ENCODE measurements at places on chromosomes 6 and 20.

GRCh38 chr6:44151348-44152108 is 7.1 kb upstream of the CAPN11 start:
- DNase-seq = peak; percentile 66

- no peak for DNase-seq
Measured at GRCh38 chr6:31578184-31579118, 3.1 kb downstream of the TNF start.

GRCh38 chr6:9116026-9116425 is 680.7 kb upstream of the SLC35B3 start:
- peak; percentile 86 for DNase-seq

GRCh38 chr6:110342759-110343158 is 15.4 kb downstream of the METTL24 start:
- no peak for DNase-seq

GRCh38 chr6:157468574-157468973 is 87.6 kb downstream of the ZDHHC14 start:
- no peak for DNase-seq

DNA sequence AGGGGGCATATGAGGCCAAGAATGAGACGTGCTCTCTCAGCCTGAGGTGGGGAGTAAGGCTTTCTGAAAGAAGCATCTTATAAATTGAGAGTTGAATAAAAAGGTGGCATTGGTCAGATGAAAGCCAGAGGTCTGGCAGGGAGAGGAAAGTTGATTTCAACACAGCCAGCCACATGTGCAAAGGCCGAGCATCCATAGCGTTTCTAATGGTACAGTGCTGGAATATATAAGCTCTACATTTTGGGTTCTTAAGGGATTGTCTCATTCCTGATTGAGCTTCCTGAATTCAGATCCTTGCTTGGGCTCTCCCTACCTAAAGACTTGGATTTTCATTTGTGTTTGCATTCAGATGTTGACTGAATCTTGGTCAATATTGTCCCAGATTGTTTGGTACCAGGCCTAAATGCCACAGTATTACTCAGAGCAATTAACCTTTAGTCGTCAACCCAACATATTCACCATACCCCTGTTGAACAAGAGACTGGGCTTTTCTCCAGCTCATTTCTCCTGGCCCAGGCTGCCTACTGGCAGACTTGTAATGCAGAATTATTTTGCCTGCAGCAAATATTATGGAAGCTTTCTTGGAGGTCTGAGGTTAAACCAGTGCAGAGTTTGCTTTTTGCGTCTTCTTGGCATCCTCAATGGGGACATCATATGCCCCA is 14.5 kb upstream of the BCAS1 start:
- DNase-seq = peak; percentile 48

GRCh38 chr6:69487688-69488087 is 309.1 kb downstream of the LMBRD1 start:
- DNase-seq = no peak

DNA sequence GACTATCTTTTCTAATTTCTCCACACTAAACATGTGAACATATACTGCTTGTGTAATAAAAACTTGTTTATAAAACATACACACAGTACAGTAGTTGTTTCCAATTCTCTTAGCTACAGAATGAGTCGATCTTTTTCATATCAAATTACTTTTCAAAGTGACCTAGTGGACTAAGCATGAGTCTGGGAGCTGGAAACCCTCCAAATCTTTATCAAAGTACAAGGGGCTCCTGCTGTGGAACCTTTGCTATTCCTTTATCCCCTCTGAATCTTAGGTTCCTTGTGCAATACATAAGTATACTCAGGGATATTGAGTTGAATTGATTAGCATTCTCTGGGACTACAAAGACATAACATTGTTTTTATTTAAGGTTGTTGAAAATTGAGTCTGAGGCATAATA is 48.7 kb upstream of the TAB2 start:
- DNase-seq = no peak

DNA sequence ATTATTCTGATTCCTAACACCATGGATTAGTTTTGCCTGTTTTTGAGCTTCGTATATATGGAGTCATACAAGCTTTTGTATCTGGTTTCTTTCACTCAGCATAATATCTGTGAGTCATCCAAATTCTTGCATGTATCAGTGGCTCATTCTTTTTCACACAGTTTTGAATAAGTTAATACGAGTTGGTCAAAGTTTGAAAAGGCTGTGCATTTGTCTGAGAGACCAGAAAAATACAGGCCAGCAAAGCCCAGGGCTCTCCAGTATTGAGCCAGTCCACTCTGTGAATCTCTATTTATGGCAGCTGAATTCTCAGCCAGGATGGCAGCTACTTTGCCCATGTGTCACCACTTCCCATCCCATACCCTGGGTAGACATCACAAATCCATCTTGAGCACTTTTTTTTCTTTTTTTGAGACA is 7.2 kb upstream of the CHMP4B start:
- DNase-seq = peak; percentile 76

GRCh38 chr6:168201383-168201782 is 118.2 kb downstream of the DACT2 start:
- DNase-seq = no peak

DNA sequence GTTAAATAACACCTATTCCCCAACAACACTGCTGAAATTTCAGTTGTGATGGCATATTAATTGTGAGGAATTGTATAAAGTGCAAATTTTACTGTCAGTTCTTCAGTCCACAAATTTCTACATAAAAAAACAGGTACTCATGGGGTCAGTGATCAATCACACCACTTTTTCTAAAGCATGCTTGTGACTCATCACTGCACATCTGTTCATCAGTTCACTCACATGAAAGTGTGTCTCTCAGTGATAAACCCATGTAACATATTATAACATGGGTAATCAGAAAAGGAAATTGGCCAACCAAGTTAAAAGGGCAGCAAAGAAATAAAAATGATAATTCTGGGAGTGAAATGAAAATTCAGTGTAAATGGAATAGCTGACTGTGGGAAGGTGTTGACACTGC is 234.7 kb upstream of the FKBP1C start:
- DNase-seq = no peak

- peak; percentile 77 for DNase-seq
Measured at GRCh38 chr6:155120034-155120433, 124.9 kb downstream of the TIAM2 start.

DNA sequence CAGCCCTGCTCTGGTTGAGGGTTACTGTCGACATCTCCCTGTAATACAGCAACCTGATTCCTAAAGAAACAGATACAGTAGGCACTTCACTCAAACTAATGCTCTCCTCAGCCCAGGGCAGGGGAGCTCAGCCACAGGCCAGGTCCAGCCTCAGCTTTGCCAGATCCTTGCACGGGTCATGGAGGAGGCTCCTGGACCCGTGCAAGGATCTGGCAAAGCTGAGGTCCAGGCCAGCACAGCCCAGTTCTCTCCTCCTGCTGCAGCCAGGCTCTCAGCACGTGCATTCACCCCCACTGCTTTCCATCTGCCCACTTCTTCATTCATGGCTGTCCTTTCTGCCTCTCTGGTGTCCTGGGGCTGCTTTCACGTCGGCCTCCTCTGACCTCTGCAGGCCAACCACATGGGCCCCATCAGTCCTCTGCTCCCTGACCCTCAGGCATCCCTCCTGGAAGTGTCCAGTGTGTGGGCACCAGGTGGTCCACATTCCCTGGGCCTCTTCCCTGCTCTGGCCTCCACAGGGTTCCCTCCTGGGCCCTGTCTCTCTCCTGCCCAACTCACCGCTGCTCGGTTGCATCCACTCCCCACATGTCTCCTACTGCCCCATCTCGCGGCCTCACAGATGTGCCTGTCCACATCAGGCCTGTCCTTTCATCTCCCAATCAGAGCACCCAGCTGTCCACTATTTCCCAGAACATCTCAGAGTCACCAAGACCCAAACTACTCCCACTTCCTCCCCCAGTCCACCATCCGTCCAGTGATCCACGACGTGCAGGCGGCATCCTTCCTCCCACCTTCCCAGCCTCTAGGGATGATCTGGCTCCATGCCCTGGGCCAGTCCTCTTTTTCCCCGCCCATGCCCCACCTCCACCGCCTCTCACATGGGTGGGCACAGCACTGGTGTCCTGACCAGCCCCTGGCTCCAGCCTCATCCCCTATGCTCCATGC is 11.8 kb upstream of the CD93 start:
- DNase-seq = no peak

- peak; percentile 55 for DNase-seq
Measured at GRCh38 chr20:8132484-8133309, 631 bp downstream of the PLCB1 start.

GRCh38 chr6:156698239-156699016 is 78.8 kb upstream of the ARID1B start:
- no peak for DNase-seq

- no peak for DNase-seq
Measured at GRCh38 chr6:133467982-133468380, 226.8 kb downstream of the EYA4 start.

- DNase-seq = no peak
Measured at GRCh38 chr6:73389854-73390253, 4.8 kb upstream of the DDX43 start.

DNA sequence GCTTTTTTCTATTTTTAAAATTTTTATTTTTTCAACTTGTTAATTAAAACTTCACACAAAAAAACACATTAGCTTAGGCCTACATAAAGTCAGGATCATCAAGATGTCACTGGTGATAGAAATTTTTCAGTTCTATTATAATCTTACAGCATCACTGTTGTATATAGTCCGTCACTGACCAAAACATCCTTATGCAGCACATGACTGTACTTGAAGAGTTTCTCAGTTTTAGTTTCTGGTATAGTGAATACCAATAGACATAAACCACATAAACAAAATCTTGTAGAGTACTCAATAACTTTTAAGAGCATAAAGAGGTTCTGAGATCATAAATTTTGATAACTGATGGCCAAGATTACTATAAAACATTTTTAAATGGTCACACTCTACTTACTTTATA is 71.8 kb downstream of the ASCC3 start:
- no peak for DNase-seq

- DNase-seq = no peak
Measured at GRCh38 chr20:64104667-64105451, 2.5 kb downstream of the NPBWR2 start.

DNA sequence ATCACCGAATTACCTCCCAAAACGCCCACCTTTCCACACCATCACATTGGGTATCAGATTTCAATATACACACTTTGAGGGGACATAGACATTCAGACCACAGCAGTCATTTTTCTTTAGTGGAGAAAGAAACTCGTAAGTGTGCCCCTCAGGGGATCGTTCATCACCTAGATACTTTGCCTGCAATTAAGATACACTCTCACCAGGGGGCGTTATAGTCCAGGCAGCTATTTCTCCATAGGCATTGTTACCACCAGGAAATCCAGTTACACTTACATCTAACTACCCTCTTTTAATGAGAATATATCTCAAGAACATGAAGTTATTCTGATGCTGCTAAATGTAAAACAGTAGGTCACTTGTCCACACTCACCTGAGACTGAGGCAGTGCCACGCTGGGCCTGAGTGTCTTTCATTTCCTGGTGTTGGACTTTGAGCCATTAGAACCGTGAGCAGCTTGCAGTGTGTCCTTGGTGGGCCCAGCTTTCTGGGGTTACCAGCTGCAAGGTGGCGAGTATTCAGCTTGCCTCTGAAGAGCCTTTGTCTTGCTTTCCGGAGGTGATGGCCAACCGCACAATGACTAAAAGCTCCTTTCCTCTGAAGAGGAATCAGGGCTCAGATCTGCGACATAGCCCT is 35.1 kb upstream of the UNC93A start:
- DNase-seq = no peak

GRCh38 chr6:67544851-67545452 is 1090.1 kb upstream of the ADGRB3 start:
- no peak for DNase-seq

GRCh38 chr6:105432797-105433196 is 29.9 kb upstream of the PREP start:
- DNase-seq = peak; percentile 94

- no peak for DNase-seq
Measured at GRCh38 chr20:50759678-50760077, 28.3 kb downstream of the PARD6B start.

GRCh38 chr6:73854998-73855718 is 159.2 kb downstream of the CD109 start:
- peak; percentile 70 for DNase-seq

- DNase-seq = no peak
Measured at GRCh38 chr6:153192943-153193885, 62.1 kb upstream of the RGS17 start.

GRCh38 chr6:62393608-62394007 is 107.6 kb upstream of the KHDRBS2 start:
- DNase-seq = no peak

DNA sequence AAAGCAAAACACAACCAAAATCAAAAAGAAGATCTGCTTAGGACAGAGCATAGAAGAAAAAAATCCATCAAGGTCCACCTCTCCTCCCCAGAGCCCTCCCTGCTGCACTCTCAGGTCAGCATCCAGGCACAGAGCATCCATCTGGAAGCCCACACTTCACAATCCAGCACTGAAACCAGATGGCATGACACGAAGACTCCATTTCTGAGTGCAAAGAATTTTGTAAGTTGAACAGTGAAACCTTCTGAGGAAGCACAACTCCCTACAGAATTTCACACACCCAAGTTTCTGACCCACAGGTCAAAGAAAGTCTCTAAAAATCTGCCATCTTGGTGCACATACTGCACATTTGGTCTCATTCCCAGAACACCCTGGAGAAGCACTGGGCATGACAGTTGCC is 128.8 kb upstream of the STXBP5 start:
- DNase-seq = no peak

DNA sequence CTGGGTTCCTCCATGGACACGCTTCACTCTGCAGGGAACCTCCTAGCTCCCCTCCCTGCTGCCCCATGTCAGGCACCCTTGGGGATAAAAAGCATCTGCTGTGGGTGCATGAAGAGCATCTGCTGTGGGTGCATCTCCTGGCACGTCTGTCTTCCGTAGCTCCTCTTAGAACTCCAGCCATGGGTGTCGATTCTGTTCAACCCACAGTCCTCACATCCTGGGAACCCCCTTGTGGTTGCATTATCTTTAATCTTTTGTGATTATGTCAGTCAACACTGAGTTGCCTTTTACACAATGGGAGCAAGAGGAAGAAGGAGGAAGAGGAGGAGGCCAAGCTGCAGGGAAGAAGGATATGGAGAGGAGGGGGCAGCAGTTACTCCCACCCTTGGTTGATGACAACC is 24.1 kb upstream of the CCR6 start:
- DNase-seq = no peak

- no peak for DNase-seq
Measured at GRCh38 chr6:7672066-7673062, 53.5 kb upstream of the BMP6 start.

DNA sequence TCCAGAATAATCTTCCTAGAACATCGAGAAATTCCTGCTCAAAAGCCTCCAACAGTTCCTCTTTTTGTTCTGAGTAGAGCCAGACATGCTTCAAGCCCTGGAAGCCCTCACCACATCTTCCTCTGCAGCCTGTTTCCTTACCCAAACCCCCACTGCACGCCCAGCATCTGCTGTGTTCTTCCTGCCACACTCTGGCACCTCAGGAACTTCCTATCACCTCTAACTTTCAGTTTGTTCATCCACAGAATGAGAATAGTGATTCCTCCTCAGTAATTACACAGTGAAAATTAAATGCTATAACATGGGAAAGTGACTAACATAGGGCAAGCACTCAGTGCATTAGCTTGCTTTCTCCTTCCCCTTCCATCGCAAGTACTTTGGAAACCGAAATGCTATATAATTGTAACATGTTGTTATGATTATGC is 26.3 kb downstream of the C6orf89 start:
- DNase-seq = peak; percentile 14

- DNase-seq = peak; percentile 76
Measured at GRCh38 chr6:4567141-4567540, 209.1 kb upstream of the CDYL start.

GRCh38 chr6:167523426-167523825 is 198.5 kb downstream of the TTLL2 start:
- DNase-seq = no peak

Data from EH (cell line).